ENCODE measurements at places on chromosomes 3 and 15.

DNA sequence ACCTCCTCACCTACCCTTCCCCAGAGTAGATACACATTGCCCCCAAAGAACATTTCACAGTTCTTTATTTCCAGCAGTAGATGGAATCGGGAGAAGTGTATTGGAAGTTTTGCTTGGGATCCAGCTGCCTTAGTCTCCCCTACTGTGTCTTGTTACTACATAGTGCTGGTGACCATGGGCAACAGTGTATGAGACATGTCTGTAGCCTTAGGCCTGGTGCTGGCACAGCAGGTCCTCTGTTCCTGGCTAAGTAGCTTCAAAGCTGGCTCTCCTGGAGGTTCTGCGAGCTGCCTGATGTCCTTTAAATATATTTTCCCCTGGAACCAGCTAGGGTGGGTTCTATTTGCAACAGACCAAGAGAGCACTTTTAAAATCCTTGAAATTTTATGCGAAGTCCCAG lies 174.7 kb downstream of the THSD4 start:
- no peak for DNase-seq

DNA sequence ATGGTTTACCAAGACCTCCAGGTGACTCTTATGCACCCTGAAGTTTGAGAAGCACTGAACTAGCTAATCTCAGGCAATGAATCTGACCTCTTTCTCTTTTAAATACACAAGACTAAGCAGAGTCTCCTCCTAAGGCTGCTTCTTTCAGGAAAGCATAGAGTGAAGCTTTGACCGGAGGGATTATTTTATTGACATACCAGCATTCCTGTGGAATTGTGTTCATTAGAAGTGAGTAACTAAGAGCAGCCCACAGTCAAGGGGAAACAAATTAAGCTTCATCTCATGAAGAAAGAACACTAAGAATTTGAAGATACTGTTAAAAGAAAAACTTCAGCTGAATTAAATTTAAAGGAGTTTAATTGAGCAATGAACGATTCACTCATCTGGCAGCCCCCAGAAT lies 963.5 kb downstream of the NTRK3 start:
- DNase-seq = no peak

DNA sequence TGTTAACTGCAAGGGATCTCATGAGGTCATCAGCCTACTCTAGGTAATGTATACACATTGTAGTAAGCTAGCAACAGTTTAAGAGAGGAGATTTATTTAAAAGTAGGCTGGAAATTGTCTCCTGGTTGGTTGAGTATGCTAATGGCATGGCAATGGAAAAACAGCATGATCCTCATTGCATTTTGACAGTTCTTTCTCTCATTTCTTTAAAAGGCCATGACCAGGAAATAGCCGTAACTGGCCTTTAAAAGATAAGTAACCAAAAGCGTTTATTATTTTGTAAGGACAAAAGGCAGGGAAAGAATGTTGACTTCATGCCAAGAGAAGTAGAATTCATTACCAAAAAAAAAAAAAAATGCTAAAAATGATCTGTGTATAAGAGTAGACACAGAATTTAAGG lies 310.3 kb downstream of the FGF12 start:
- DNase-seq = no peak

DNA sequence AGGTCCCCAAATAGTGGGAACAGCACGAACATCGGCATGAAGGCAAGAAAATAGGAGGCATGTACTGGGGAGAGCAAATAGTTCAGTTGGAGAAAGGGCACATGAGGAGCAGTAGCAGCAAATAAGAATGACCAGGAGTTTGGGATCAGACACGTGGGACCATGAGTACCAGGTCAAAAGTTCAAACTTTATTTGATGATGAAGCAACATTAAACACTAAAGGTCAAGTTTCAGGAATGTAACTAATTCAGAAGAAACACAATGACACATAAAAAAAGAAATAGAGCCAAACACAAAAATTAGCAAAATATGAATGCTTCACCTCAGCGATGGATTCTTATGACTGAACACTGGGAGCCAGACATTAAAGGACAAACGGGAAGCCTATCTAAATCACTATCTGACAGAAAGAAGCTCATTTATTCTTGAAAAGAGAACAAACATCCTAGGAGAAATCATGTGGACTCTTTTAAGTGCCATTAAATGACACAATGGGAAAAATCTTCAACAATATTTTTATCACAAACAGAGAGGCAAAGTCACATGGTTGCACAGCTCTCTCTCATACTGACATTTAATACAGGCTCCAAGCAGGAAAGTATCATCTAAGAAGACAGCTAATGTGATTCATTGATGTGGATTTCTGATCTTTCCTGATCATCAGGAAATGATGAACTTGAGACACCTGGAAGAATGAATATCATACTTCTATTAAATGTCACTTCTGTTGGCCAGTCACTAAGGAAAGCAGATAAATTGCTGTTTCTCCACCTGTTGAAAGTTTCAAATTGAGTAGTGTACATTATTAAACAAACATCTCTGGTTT lies 216.9 kb upstream of the THBS1 start:
- DNase-seq = no peak

DNA sequence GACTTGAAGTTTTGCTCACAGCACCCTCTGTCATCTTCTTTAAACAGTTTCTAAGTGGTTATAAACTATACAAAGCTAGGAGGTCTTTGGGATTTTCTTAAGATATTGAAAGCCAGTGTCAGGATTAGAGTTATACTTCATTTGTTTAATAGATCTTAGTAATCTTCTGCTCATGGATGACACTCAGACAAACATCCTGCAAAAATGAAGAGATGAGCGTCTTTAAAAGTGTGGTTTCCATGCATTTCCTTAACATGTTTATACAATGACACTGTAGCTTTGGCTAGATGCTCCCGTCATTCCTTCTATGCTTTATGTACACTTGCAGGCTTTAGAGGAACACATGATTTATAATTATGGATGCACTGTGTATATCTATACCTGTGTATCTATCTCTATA lies 182.2 kb downstream of the NAALADL2 start:
- no peak for DNase-seq

DNA sequence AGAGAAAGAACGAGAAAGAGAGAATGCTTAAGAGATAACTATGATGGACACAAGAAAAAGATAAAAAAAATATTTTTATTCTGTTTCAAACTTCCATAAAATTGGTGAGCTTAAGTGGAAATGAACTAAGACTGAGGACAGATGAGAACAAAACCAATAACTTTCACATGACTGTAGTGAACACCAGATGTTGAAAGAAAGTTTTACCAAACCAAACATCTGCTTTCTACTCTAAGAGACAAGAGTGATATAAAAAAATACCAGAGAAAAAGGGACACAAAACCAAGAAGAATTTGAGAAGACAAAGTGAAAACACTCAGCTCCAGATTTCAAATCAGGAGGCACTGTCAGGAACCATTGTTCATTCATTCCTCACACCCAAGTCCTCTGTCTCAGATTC lies 147.9 kb downstream of the IMPG2 start:
- DNase-seq = no peak

GRCh38 chr3:78025916-78026315 lies 986.0 kb downstream of the ROBO2 start:
- no peak for DNase-seq
